Activated CD8-positive, alpha-beta T cell treated with anti-CD3 and anti-CD28 coated beads, Interleukin-2, amount 10 ng/mL, durations not matched to agents 7 days and 5 days (primary cell): ENCODE measurements at places on chromosomes 11 and 22. TPM values are rescaled to one million over a fixed set of nuclear protein-coding genes. Genes with fewer than 3 reads are reported as not detected.
A peak's percentile ranks its signal among the peaks of the same experiment; 100 is the strongest.

DNA sequence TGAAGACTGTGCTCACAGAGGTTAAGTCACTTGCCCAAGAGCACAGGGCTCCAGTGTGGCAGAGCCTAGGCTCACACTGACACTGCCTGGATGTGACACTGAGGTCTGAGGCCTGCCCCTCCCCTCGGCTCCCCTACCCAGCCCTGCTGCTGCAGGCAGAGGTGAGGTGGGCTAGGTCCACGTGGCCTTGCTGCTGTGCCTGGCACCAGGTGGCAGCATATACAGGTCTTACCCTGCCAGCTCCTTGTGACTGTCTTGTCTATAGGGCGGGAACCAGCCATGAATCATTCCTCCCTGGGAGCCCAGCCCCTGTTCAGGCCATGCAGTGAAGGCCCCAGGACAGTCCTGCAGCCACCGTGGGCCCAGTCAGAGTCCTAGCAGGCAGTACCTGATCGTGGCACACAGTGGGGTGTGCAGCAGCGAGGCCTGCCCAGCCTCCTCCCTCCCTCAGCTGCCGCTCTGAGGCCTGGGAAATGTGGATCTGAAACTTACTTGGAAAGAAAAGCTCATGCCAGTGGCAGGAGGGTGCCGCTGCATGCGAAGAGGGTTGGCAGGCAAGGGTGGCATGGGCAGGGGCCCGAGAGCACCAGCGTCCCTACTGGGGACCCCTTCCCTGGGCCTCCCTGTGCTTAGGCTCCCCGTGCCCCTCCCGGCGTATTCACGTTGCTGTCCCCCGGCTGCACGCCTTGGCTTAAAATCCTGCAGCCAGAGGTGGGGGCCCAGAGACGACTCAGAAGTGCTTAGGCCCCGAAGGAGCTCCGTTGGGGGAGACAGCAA lies 1.2 kb upstream of the CERK start:
- peak; percentile 52 for DNase-seq
- H3K4me1 ChIP-seq = peaks cover 40% of the 10 kb centered on the region
- H3K36me3 ChIP-seq = peaks cover 29% of the 10 kb centered on the region
- no peaks in the 10 kb centered on the region for H3K27me3 ChIP-seq

- H3K27me3 ChIP-seq = peaks cover 48% of the 10 kb centered on the region
- no peaks in the 10 kb centered on the region for H3K36me3 ChIP-seq
- H3K4me3 ChIP-seq = no peak overlapping the region
- no peaks in the 10 kb centered on the region for H3K4me1 ChIP-seq
Measured at GRCh38 chr11:33804471-33804870, 30.2 kb upstream of the FBXO3 start.

DNA sequence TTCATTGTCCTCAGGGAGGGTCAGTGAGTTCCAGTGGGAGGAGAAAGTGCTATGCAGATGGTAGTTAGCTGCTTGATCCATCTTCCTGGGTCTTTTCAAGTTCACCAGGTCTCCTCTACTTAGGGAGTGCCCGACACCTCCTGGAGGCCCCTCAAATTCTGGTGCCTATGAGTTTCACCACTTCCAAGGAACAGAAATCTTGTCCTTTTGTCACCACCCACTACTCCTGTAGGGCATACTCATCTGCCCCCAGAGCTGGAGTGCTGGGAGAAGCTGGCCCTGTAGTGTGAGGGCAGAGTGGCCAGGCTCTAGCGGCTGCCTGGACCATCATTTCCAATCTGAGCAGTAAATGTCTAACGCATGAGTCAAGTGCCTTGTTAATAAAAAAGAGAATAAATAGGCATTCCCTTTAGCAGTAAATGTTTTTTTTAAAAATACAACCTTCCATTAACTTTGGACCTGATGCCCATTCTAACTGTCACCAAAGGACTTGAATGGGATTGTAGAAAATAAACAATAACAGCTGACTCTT lies 12.5 kb downstream of the IRAG1 start:
- peaks cover 16% of the 10 kb centered on the region for H3K27me3 ChIP-seq
- no peak overlapping the region for H3K4me3 ChIP-seq
- H3K36me3 ChIP-seq = no peaks in the 10 kb centered on the region
- no peak for DNase-seq

- no peak for DNase-seq
- peaks cover 17% of the 10 kb centered on the region for H3K36me3 ChIP-seq
- H3K27me3 ChIP-seq = no peaks in the 10 kb centered on the region
- H3K4me3 ChIP-seq = no peak overlapping the region
- H3K4me1 ChIP-seq = peaks cover 5% of the 10 kb centered on the region
Measured at GRCh38 chr11:665062-665703, 28.1 kb downstream of the DRD4 start.

- H3K4me1 ChIP-seq = peaks cover 5% of the 10 kb centered on the region
- H3K27ac ChIP-seq = no peak overlapping the region
- DNase-seq = no peak
- H3K4me3 ChIP-seq = no peak overlapping the region
- H3K36me3 ChIP-seq = no peaks in the 10 kb centered on the region
Measured at GRCh38 chr22:20602609-20603164, 95.3 kb downstream of the MED15 start.

DNA sequence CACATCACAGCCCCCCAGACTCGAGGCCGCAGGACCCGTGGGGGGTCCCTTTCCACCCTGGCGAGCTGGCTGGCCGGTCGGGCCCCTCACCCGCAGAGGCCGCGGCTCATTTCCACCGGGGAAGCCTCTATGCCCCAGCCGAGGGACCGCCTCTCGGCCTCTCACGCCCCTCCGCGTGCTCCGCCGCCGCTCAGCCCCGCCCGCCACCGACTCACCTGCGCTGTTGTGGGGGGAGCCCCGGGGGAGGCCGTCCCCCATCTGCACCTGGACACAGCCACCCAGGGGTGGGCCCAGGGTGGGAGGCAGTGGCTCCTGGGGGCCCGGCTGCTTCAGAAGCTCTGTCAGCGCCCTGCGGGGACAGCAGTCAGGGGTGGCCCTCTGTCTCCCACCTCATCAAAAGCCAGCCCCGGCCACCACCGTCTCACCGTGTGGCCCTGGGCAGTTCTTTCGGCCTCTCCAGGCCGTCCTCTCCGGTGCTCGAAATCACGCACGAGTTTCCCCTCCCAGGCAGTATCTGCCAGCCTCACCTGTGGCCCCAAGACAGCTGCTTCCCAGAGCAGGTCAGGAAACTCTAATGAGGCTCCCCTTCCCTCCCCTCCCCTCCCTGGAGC lies 3.8 kb downstream of the SHISA8 start:
- H3K4me3 ChIP-seq = no peak overlapping the region
- H3K36me3 ChIP-seq = peaks cover 10% of the 10 kb centered on the region
- no peak for DNase-seq

GRCh38 chr22:46323162-46323561 lies 12.4 kb upstream of the TRMU start:
- H3K4me1 ChIP-seq = no peaks in the 10 kb centered on the region
- no peak for DNase-seq
- peaks cover 74% of the 10 kb centered on the region for H3K36me3 ChIP-seq

- no peak overlapping the region for H3K4me3 ChIP-seq
- H3K36me3 ChIP-seq = peaks cover 37% of the 10 kb centered on the region
- DNase-seq = no peak
- no peak overlapping the region for H3K27ac ChIP-seq
- no peaks in the 10 kb centered on the region for H3K27me3 ChIP-seq
- H3K4me1 ChIP-seq = peaks cover 21% of the 10 kb centered on the region
Measured at GRCh38 chr11:85948884-85949283, 93.7 kb downstream of the CCDC83 start.

GRCh38 chr11:26901162-26901561 lies 92.8 kb upstream of the FIBIN start:
- H3K27me3 ChIP-seq = no peaks in the 10 kb centered on the region
- H3K4me1 ChIP-seq = no peaks in the 10 kb centered on the region
- DNase-seq = no peak
- no peaks in the 10 kb centered on the region for H3K36me3 ChIP-seq
- no peak overlapping the region for H3K27ac ChIP-seq
- H3K4me3 ChIP-seq = no peak overlapping the region

DNA sequence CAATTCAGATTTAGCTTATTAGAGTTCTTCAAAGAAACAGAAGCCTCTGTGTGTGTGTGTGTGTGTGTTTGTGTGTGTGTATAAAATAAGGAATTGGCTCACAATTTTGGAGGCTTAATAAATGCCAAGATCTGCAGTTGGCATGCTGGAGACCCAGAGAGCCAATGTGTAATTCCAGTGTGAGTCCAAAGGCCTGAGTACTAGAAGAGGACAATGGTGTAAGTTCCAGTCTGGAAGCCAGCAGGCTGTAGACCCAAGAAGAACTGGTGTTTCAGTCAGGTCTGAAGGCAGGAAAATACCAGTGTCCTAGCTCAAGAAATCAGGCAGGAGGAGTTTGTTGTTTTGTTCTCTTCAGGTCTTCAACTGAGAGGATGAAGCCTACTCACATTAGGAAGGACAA lies 20.0 kb downstream of the TMEM135 start:
- no peak for DNase-seq
- no peaks in the 10 kb centered on the region for H3K4me1 ChIP-seq
- peaks cover 16% of the 10 kb centered on the region for H3K36me3 ChIP-seq

GRCh38 chr22:18103527-18104269 lies 6.9 kb upstream of the TUBA8 start:
- peaks cover 3% of the 10 kb centered on the region for H3K4me1 ChIP-seq
- H3K27ac ChIP-seq = no peak overlapping the region
- peaks cover 31% of the 10 kb centered on the region for H3K36me3 ChIP-seq
- no peak for DNase-seq
- H3K4me3 ChIP-seq = no peak overlapping the region

- H3K4me1 ChIP-seq = no peaks in the 10 kb centered on the region
- DNase-seq = no peak
- H3K4me3 ChIP-seq = no peak overlapping the region
- H3K27ac ChIP-seq = no peak overlapping the region
- peaks cover 26% of the 10 kb centered on the region for H3K36me3 ChIP-seq
- no peaks in the 10 kb centered on the region for H3K27me3 ChIP-seq
Measured at GRCh38 chr22:20587206-20587958, 80.0 kb downstream of the MED15 start.

DNA sequence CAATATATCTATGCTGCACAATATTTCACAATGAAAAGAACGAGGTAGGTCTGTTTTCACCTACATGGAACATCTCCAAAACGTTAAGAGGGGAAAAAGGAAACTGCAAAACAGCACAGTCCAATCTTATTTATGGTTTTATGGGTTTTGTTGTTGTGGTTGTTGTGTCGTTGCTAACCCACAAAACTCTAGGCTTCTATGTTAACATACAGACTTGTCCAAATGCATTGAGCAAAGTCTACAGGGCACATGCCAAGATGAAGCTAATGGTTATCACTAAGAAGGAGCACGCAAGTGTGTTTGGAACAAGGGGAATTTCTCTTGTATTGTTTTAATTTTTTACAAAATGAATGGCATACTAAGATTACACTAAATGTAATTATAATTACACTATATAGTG lies 48.6 kb downstream of the AHNAK start:
- H3K4me1 ChIP-seq = peaks cover 4% of the 10 kb centered on the region
- H3K27me3 ChIP-seq = peaks cover 21% of the 10 kb centered on the region
- no peak overlapping the region for H3K27ac ChIP-seq
- DNase-seq = no peak

- H3K27me3 ChIP-seq = no peaks in the 10 kb centered on the region
- H3K4me3 ChIP-seq = no peak overlapping the region
- DNase-seq = no peak
- H3K4me1 ChIP-seq = peaks cover 5% of the 10 kb centered on the region
- peaks cover 31% of the 10 kb centered on the region for H3K36me3 ChIP-seq
Measured at GRCh38 chr11:77322506-77322905, 21.0 kb upstream of the GDPD4 start.

DNA sequence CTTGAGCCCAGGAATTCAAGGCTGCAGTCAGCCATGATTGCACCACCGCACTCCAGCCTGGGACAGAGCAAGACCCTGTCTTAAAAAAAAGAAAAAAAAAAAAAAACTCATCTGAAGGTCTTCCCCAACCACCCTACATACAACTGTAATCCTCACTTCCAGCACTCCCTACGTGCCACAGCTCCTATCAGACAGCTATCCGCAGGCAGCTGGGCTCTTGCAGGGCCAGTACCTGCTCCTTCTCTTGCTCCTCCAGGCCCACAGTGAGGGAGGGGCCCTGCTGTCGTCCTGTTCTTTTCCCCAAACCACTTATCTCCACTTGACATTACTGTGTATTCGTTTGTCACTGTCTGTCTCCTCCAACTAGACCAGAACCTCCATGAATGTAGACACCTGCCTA lies 156.1 kb upstream of the NECTIN1 start:
- H3K27me3 ChIP-seq = peaks cover 24% of the 10 kb centered on the region
- H3K27ac ChIP-seq = no peak overlapping the region
- no peaks in the 10 kb centered on the region for H3K4me1 ChIP-seq
- no peak for DNase-seq
- H3K36me3 ChIP-seq = no peaks in the 10 kb centered on the region
- H3K4me3 ChIP-seq = no peak overlapping the region

GRCh38 chr11:68658661-68659060 lies 25.7 kb upstream of the GAL start:
- H3K36me3 ChIP-seq = no peaks in the 10 kb centered on the region
- H3K4me3 ChIP-seq = no peak overlapping the region
- no peak for DNase-seq
- no peak overlapping the region for H3K27ac ChIP-seq
- H3K27me3 ChIP-seq = no peaks in the 10 kb centered on the region
- no peaks in the 10 kb centered on the region for H3K4me1 ChIP-seq

- H3K27me3 ChIP-seq = no peaks in the 10 kb centered on the region
- peaks cover 35% of the 10 kb centered on the region for H3K4me1 ChIP-seq
- H3K36me3 ChIP-seq = peaks cover 18% of the 10 kb centered on the region
- no peak overlapping the region for H3K4me3 ChIP-seq
Measured at GRCh38 chr11:17164361-17165246, 43.2 kb downstream of the PIK3C2A start.

The APOA5 gene
- total RNA-seq = not detected

The WEE1 gene
- total RNA-seq = 75.1 TPM

The ST3GAL4 gene
- 10.3 TPM for total RNA-seq

The SYCE3 gene
- not detected for total RNA-seq

The LRRC74B gene
- total RNA-seq = not detected

The MRPL49 gene
- 47.3 TPM for total RNA-seq

The CDC42EP2 gene
- total RNA-seq = 0.29 TPM

The CYB5R2 gene
- 0.55 TPM for total RNA-seq

The SERPINH1 gene
- 9.3 TPM for total RNA-seq

The SCN2B gene
- not detected for total RNA-seq

The IGLL1 gene
- not detected for total RNA-seq
